ENCODE measurements at places on chromosomes 2 and 18.

- DNase-seq, result no peak
Measured at GRCh38 chr2:109166811-109167210, 37.8 kb downstream of the SH3RF3 start.

DNA sequence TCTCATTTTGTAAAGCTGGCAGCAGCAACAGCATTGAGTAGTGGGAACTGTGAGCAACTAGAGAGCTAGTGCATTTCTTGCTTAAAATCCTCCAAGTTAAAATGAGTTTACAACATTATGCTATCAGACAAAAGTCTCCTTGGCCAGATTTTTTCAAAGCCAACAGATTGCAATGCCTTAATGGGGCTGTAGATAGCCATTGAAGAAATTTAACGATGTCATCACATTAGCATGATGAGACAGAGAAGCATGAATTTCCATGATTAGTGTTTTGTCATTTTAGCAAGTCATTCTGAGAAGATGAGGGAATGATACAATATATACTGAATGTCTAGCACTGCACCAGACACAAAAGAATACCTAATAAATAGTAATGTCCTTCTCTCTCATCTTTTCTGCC, 307.5 kb upstream of the REG3G start:
- no peak for DNase-seq

GRCh38 chr2:156031121-156031520, 301.4 kb downstream of the NR4A2 start:
- no peak for DNase-seq

DNA sequence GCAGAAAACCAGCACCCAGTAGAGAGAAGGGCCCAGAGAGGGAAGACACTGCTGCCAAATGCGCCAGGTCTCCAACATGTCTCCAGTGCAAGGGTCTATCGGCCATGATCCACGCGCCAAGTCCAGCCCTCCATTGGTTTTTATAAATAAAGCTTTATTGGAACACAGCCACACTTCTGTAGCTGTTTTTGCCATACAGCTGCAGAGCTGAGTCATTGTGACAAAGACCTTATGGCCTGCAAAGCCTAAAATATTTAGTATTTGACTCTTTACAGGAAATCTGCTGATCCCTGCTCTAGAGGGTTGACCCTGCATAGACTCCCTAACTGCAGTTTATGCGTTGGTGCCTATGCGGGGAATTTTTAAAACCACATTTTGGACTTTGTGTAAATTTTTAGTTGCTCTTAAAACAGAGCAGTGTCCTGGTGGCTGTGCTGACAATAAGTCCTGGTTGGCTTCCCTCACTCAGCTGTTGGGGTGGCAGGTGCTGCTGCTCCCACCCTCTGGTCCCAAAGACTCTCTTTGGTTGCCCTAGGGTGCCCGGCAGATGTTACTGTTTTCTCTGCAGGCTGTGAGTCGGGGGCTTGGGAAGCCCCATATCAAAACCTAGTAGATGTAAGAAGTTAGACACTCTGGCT, 154.9 kb downstream of the CTIF start:
- no peak for DNase-seq

GRCh38 chr2:159614534-159615366, 1.6 kb downstream of the BAZ2B start:
- DNase-seq, result no peak

GRCh38 chr2:76812156-76812555, 710.0 kb downstream of the LRRTM4 start:
- DNase-seq, result no peak

Measured in CD4-positive, alpha-beta T cell treated with Interleukin-6 for 4 hours (primary cell).